T1000 (cell line): ENCODE measurements at places on chromosomes 7 and 10.

DNA sequence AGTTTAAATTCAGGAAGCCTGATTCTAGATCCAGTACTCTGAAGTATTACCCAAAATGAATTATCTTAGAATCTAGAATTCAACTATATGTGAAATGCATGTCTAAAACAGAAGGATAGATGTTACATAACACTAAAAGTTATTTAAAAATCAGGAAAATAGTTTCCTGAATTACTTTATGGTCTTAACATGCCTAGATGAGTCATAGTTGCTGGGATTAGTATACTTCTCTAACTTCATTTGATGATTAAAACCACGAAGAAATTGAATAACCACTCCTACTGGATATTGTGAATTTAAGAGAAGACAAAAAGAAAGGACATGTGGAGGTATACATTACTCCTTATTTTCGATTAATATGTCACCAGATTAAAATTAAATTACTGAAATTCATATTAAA, 65.5 kb downstream of the ATAD1 start:
- DNase-seq = no peak

DNA sequence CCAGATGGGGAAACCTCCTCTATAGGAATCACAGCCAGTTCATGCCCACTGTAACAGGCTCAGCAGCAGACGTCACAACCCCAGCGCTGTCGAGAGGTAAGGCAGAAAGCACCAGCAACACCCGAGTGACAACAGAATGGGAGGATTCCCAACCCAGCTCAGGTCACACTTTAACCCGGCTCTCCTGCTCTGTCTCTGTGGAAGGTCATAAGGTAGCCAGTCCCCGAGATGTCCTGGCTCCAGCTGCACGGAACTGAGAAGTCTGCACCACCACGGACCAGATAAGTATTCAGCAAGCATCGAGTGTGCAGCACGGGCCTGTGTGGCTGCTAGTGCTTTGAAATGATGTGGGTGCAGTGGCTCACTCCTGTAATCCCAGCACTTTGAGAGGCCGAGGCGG, 236.7 kb upstream of the TCERG1L start:
- no peak for DNase-seq

DNA sequence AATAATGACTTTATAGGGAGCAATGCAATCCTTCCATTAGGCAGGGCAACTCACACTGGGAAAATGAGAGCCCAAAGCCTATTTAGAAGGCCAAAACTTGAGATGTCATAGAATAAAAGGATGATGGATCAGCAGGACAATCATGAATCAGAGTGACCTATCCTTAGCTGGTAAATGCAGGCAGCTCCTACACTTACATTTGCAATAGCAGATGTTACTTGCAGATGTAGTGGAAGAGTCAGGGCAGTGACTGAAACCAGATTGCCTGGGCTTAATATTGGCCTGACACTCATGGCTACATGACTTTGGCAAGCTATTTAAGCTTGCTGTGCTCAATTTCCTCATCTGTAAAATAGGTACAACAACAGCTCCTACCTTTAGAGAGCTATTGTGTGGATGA, 98.7 kb downstream of the PRTFDC1 start:
- no peak for DNase-seq

DNA sequence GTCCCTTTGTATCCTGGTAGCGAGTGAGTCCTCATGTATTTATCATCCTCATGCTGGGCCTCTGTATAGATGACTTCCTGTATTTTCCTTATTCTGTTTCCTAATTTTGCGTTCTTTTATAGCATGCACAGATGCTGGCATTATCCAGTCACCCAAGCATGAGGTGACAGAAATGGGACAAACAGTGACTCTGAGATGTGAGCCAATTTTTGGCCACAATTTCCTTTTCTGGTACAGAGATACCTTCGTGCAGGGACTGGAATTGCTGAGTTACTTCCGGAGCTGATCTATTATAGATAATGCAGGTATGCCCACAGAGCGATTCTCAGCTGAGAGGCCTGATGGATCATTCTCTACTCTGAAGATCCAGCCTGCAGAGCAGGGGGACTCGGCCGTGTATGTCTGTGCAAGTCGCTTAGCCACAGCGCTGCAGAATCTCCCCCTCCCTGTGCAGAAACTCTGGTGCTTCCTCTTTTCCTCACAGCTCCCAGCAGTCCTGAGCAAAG, 183.1 kb upstream of the PRSS58 start:
- no peak for DNase-seq

GRCh38 chr10:116597543-116597942, 6.8 kb downstream of the PNLIPRP1 start:
- no peak for DNase-seq
